Stimulated activated naive CD4-positive, alpha-beta T cell treated with Interleukin-2 at 50 U/mL for 16 hours (primary cell): ENCODE measurements at places on chromosomes 7 and 10.

GRCh38 chr7:32347244-32347828 lies 142.8 kb downstream of the LSM5 start:
- no peak for DNase-seq

- DNase-seq = no peak
Observed at GRCh38 chr10:98980353-98980752, 255.3 kb downstream of the HPSE2 start.

DNA sequence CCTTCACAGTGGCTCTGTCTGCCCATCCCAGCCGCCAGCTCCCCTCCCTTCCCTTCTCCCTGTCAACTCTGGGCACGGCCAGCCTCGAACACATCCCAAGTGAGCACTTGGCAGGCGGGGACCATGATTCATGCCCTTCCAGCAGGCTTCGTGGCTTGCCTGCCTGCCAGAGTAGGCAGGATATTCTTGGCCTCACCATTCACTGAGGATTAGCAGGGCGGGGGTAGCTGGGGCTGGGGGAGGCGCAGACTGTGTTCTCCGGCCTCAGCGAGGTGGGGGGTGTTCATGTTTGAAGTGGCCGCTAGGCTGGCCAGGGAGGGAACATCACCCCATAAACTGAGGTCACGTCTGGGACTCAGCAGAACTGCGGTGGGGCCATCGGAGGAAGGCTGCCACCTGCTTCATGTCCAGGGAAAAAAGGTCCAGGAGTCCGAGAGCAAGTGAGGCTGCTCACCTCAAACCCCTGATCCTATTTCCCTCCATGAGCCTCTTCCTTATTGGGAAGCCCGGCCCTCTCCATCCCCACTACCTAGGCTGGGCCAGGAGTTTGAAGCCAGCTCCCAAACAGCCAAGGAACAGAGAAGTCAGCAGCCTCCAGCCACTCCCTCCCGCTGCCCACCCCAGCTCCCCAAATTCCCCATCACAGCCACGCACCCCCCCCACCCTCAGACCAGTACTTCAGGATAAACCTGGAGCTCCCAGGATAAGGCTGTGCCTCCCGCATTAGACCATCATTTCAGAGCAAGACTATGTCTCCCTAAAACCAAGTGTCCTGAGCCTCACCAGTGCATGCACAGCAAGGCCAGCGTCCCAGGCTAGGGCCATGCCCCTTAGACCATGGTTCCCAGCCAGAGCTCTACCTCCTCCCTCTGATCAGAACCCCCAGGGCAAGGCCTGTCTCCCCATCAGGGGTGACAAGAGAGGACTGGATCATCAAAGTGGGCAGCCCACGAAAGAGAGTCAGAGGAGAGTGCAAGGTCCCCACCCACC lies 42.8 kb upstream of the RABGEF1 start:
- DNase-seq = no peak

GRCh38 chr7:27739301-27739908 lies 557 bp upstream of the TAX1BP1 start:
- DNase-seq = no peak

DNA sequence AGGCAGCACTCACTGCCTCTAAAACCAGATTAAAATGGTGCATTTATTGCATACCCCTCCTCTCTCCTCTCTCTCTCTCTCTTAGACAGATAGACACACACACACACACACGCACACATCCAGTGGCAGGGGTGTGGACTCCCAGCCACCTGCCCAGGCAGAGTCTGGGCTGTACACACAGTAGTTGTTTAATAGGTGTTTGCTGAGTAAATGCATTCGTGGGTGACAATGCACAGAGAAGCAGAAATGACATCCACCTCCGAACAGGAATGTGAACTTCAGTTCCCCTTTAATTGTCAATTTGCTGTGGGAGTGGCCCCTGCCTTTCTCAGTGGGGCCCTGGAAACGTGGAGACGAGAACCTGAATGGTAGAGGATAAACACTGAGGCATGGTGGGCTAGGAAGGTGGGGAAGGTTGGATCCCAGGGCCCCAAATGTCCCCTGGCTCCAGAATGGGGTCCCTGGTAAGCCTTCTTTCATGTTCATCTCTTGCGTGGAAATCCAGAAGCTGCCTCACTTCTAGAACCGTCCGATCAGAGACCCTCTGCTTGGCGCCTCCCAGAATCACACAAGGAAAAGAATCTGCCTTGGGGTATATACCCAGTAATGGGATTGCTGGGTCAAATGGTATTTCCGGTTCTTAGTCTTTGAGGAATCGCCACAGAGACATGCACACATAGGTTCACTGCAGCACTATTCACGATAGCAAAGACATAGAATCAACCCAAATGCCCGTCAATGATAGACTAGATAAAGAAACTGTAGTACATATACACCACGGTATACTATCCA lies 58.5 kb upstream of the ECHDC3 start:
- DNase-seq = no peak

DNA sequence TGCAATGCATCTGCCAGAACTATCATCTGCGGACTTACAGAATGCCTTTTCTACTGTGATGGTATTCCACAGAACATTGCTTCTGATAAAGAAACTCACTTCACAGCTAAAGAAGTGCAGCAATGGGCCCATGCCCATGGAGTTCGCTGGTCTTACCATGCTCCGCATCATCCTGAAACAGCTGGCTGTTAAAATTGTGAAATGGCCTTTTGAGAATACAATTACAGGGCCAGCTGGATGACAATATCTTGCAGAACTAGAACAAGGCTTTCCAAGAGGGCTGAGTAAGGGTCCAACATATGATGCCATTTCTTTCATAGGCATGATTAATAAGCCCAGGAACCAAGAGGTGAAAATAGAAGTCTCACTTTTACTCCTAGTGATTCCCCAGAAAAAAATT lies 104.1 kb upstream of the ADCY1 start:
- no peak for DNase-seq

DNA sequence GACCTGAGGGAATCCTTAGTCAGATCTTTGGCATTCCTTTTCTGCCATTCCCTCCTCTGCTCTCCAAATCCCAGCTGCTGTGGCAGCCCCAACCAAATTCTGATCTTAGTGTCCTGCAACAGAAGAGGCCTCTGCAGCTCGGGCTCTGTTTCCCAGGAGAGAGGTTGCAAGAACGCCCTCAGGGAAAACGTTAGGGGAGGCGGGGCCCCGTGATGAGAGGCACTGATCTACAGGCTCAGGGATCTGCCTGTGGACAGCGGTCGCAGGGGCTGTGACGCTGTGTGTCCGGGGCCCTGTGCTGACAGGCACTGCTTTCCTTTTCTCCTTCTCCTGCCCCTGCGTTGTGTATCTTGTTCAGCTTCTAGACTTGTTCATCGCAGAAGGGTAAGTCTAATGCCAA lies 57.3 kb upstream of the DPYSL4 start:
- DNase-seq = no peak

- DNase-seq = no peak
Observed at GRCh38 chr10:80737209-80737608, 199.5 kb downstream of the SH2D4B start.

DNA sequence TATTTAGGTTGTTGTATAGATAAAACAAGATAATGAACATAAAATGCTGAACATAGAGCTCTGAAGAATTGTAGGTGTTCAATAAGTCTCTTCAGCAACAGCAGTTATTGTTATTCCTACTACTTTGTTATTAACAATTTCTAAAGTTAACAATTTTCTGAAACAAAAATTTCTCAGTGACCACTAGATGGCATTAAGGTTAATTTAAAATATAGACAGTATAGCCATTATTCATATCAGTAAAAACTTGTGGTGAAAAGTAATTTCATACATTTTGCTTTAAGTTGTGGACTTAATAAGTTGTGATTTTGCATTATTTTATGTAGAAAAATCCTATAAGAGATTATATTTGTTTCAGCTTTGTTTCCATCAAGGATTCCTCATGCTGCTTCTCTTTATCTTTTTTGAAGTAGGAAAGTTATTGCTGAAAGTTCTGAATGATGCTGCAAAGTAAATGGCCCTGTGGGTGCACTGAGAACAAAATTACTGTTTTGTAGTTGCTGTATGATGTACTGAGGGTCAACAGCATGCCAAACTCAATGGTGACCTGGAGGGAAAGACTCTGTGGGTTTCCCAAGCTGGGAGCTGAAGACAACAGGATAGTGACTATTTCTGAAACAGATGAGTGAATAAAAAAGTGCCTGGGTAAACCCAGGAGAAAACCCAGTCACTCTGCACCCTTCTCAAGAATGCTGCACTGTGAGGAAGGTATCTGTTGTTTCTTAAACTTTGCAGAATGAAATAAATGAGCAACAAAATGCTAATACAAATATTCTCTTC lies 253.6 kb downstream of the KIF20B start:
- DNase-seq = no peak

- DNase-seq = no peak
Observed at GRCh38 chr7:138033241-138033640, 31.4 kb upstream of the CREB3L2 start.
